ENCODE measurements at places on chromosomes 16 and 17.

DNA sequence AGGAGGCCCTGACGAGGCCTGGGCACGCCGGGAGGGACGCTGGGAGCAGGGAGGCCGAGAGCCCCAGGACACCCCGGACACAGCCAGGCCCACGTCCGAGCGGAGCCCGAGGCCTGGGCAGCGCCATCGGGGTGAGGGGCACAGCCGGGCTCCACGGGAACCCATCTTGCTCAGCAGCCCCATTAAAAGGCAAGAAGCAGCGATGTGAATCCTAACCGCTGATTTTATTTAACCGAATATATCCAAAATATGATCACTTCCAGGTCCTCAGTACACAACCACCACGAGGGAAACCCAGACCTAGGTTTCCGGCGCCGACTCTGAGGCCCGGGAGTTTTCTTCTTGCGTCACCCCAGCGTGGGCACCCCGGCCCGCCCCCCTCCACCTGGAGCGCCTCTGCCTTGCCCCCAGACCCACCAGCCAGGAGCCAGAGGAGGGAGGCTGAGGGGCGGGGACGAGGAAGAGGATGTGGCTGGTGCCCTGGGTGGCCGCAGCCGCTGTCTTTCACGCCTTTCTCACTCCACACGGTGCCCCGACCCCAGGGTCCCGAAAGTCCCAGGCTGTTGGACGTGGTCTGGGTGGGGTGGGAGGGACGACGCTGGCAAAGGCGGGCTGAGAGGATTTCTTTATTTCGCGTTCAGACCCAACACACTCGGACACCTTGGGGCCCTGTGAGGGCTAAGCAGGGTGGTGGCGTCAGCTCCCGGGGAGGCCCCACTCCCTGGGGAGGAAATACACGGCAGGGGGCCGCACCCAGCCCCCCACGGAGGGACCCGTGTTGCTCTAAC, 568 bp upstream of the CCDC154 start:
- DNase-seq, result no peak

GRCh38 chr16:88456356-88457292, 3.5 kb downstream of the ZFPM1 start:
- DNase-seq, result peak; percentile 34

DNA sequence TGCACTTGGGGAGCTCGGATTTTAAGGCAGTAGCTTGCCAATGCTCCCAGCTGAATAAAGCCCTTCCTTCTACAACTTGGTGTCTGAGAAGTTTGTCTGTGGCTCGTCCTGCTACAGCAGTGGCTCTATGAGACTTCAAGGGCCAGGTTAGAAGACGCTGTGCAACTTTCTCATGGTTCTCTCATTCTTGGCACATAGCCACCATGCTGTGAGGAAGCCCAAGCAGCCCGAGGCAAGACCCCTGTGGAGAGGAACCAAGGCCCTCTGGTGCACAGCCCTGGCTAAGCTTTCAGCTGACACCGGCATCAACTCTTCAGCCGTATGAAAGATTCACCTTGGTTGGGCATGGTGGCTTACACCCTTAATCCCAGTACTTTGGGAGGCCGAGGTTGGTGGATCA, 116.9 kb upstream of the EEF2KMT start:
- no peak for DNase-seq

- no peak for DNase-seq
These were observed 171.7 kb downstream of the HAPSTR1 start for GRCh38 chr16:9262941-9263715.

DNA sequence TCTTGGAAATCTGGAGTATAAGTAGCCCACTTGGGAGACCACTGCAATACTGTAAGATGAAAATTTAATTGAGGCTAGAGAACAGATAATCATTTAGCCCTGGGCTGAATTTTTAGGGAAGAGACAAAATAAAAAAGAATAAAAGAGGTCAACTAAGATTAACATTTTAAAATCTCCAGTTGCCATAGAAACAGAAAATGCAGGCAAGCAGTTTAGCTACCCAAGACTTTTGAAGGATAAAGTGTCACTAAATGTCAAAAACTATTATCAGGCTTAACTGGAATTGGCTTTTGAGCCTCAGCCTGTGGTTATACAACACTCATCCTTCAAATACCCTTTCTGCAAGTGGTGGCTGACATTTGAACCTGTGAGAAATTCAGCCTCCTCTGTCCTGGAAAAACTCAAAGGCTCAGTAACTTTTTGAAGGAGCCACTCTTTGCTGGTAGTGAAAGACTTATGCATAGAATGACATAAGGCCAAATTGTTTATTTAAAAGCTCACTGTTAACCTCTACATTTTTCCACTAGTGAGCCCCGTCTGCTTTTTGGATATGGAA, 220.7 kb upstream of the KCNJ16 start:
- peak; percentile 7 for DNase-seq

GRCh38 chr16:86949630-86950029, 367.6 kb downstream of the C16orf95 start:
- DNase-seq, result no peak

GRCh38 chr16:85279825-85280545, 167.7 kb upstream of the CIBAR2 start:
- no peak for DNase-seq

GRCh38 chr17:7967751-7968150, 34.7 kb upstream of the GUCY2D start:
- DNase-seq, result no peak

DNA sequence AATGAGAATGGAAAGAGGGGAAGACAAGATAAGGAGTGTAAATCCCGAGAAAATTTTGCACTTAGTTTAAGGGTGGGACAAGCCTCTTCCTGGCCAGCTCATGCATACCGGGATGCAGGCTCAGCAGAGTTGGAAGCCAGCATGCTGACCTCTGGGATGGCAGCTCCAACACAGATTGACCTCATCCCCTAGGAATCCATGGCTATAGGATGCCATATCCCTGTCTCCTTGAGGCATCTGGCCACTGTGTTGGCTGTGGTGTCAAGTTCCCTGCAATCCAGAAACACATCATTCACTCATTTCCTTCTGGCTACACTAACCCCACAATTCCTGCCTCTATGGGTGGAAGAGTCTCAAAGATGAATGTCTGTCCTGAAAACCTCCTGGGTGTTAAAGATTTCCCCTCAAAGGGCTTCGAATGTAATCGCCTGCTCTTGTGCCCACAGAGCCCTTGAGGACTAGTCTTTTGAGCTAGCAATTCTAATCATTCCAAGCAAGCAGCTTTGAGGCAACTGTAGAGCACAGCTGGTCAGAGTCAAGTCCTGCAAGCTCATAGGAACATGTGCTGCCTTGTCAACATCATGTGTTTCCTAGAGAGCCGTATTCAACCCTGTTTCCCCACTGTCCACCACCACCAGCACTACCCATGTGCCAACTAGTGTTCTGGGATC, 141.4 kb downstream of the PMP22 start:
- no peak for DNase-seq

- DNase-seq, result peak; percentile 77
These were observed 10.0 kb downstream of the TNFAIP1 start for GRCh38 chr17:28345419-28346198.

DNA sequence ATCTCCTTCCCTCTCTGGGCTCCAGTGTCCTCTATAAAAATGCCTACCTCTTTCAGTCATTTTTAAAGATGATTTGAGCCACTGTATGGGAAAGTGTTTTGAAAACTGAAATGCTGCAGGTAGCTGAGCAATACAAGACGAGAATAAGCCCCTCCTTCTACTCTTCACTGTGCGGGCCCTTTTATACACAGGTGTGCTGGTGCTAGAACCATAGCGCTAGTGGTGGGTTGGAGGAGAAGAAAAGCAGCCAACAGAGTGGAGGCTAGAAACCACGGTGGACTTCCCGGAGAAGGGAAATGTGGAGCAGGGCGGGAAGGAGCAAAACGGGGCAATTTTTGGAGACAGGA, 58.2 kb upstream of the DLX4 start:
- no peak for DNase-seq

DNA sequence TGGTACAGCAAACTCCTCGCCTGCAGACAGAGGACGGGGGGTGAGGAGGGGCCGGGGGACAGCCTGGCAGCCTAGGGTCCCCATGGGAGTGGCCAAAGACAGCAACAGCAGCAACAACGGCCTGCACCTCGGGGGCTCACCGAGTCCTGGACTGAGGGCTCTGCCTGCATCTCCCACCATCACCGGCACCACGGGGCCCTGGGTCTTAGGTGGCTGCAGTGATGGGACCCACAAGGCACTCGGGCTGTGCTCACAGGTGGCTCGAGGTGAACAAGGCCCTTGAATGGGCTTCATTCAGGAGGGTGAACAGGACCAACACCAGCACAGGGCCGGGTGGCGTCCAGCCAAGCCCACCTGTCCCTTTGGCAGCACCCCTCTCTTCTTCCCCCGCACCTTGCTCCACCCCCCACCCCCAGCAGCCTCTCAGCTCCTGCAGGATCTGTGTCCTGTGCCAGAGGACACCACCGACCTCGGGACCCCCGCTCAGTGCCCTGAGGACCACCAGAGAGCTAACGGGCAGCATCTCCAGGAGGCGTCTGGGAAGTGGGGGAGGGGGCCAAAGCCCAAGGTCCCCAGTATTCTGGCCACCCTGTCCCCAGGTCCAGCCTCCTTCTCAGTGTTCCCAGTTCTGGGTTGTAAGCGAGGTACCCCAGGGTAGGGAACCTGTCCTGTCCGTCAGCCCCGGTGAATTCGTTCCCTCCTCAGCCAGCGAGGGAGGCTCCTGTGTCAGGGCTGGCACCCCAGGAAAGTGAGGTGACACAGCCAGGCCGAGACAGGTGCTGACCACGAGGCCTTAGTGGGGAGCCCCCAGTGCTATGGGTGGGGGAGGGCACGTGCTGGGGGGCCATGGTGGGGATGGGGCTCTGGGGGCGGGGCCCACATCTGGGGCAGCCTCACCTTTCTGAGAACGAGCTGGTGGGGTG, 94.3 kb downstream of the TBC1D16 start:
- no peak for DNase-seq

DNA sequence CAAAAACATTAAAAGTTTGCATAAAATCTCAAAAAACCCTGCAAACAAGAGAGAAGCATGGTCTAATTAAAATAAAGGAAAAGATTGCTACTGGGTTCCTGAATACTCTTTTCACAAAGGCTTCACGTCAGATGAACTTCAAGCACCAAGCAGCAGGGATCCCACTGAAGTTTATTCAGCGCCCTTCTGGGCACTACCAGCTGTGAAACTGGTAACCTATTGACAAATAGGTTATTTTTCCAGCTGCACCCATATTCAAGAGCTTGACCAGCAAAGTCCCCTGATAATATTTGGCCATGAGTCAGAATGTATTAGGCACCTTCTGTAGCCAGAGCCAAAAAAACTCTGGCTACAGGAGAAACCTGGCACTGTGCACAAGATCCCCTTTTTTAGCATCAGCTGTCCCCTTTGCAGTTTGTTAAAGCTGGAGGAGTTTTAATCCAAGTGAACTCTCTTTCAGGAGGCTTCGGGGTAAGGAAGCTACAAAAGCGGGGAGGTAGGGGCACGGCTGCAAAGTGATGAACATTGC, 60.3 kb downstream of the GRIN2A start:
- peak; percentile 42 for DNase-seq

- peak; percentile 73 for DNase-seq
These were observed 206.8 kb downstream of the PRKCA start for GRCh38 chr17:66508896-66509844.

- DNase-seq, result peak; percentile 72
These were observed 16.5 kb downstream of the GLP2R start for GRCh38 chr17:9842057-9842758.

- no peak for DNase-seq
These were observed 150.4 kb downstream of the WWOX start for GRCh38 chr16:78249832-78250231.

DNA sequence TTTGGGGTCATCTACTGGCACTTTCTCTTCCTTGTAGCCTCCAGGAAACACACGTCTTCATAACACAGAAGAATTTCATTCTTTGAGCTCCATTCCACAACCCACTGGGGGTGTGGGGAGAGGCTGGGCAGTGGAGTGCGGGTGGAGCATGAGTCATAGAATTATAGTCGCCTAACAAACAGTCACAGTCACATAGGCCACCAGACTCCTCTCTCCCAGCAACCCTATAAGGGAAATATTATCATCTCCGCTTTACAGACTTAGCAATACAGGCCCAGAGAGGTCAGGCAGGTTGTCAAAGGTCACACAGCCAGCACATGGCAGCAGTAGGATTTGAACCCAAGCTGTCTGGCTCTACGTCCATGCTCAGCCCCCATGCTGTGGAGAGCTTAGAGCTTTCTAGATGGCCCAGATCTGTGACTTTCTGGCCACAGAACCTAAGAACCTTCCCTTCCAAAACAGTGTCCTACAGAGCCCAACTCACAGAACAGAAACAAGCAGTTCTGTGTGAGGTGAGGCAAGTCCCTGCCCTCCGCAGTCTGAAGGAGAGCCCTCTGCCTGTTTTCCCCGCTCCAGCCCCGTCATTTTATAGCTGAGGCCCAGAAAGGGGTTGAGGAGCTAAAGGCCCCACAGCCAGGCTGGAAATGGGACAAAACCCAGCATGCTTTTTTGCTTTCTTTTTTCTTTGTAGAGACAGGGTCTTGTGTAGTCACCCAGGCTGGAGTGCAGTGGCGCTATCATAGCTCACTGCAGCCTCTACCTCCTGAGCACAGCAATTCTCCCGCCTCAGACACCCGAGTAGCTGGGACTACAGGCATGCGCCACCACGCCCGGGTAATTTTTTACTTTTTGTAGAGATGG, 10.7 kb upstream of the LITAF start:
- DNase-seq, result peak; percentile 57

DNA sequence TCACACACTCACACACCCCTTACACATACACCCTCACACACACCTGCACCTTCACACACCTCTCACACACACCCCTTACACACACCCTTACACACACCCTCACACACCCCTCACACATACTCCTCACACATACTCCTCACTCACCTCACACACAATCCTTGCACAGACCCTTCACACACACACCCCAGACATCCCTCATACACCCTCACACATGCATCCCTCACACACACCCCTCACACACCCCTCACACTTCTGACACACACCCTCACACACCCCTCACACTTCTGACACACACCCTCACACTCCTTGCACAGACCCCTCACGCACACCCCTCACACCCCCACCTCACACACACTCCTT, 23.9 kb downstream of the C17orf67 start:
- DNase-seq, result no peak

GRCh38 chr17:74453665-74454196, 12.7 kb upstream of the CD300A start:
- DNase-seq, result peak; percentile 91

DNA sequence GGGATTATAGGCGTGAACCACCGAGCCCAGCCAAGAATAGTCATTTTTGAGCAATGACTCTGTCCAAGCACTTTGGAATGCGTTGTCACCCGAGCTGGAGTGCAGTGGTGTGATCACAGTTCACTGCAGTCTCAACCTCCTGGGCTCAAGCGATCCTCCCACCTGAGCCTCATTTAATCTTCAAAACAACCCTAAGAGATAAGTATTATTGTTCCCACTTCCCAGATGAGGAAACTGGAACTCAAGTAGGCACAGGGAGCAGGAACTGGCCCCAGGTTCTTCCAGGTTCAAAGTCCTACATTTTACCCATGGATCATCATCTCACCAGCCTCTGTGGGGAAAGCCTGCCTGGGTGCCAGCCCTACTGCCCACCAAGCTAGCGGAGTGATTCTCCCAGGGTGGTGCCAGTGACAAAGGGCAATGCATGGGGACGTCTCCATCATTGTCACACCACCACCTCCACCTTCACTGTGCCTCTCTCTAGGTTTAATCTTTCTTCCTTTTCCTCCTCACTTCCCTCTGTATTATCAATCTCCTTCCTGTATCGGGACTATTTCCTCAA, 11.3 kb upstream of the RNF157 start:
- no peak for DNase-seq

Data from astrocyte of the hippocampus (primary cell).